Stimulated activated CD4-positive, alpha-beta T cell treated with anti-CD3 and anti-CD28 coated beads, Interleukin-4, amount 100 ng/mL, for 24 hours (primary cell): ENCODE measurements at places on chromosomes 3 and 15.

GRCh38 chr3:192833177-192833890, 84.3 kb downstream of the MB21D2 start:
- no peak for DNase-seq

DNA sequence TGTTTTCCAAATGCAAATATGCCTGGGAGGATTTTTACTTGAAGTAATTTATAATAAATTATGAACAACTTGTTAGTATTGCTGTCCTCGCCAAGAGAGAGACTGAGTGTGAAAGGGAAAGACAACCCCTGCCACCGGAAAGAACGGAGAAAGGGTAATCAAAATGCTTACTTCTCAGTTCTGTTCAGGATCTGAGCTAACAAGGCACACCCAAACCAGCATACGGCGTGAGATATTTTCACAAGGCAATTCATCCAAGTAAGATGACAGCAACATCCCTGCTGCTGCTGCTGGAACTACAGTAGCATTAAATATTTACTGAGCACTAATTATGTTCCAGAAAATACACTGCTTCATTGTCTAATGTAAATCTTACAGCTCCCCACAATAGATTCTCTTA, 96.1 kb downstream of the KBTBD8 start:
- DNase-seq: no peak

- no peak for DNase-seq
These were observed 268.6 kb upstream of the NR2E3 start for GRCh38 chr15:71541746-71542145.

GRCh38 chr15:92033723-92034122, 180.2 kb downstream of the SLCO3A1 start:
- no peak for DNase-seq

DNA sequence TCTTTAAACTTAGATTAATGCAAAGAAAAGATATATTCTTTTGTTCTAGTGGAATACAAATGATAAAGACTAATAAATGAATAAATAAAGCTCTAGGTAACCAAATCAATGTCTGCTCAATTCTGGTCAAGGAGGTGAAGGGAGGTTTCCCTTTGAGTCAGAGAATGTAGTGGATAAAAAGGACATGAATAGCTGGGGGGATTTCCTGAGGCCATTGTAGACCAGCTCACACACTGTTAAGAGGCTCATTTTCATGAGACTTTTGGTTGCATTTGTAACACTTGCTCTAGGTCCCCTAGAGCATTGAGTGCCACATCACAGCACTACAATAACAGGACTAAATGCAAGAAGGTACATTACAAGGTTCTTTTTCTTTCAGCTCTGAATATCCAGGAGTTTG, 170.7 kb downstream of the TIGIT start:
- no peak for DNase-seq

- peak; percentile 47 for DNase-seq
These were observed 38.4 kb upstream of the FURIN start for GRCh38 chr15:90829942-90830440.

DNA sequence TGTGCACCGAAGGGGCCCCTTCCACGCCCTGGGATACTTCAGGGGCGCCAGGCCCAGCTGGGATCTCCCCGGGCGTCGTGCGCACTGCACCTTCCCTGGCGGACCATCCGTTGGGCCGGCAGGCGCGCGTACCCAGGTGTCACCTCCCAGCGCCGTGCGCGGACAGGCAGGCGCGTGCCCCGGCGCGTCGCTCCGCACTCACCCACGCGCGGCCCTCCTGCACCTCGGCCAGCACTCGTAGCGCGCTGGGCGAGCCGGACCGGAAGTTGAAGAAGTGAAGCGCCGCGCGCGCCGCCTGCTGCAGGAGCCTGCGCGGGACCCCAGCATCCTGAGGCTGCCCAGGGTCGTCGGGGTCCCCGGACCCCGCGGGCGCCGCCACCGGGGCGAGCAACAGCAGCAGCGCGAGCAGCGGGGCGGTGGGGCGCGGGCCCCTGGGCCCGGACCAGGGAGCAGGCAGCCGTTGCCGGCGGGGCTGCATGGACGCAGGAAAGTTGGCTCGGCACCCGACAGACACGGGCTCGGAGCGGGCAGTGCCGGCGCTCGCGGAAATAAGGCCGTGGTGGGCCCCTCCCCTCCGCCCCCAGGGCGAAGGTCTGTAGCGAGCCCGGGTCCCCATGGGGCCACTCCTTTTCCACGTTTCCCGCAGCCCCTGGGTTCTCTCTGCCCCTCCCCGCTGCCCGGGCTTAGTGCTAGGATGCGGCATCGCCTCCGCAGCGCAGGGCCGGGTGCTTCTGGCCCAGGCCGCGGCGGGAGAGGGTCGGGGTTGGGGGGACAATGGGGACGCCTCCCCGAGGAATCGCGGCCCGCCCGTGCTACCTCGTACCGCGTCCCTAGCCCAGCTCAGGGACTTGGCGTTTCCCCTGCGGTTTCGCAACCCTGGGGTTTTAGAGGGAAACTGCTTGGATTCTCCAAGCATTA, at the start of gene RARRES1:
Gene RARRES1, minus strand, starts transcription at position 520 of the 918 bp plus-strand sequence. Its CDS starts 42 bp downstream, at position 478.
- DNase-seq: peak; percentile 36

- no peak for DNase-seq
These were observed 24.5 kb upstream of the PLA2G4D start for GRCh38 chr15:42118650-42119445.

GRCh38 chr3:131174752-131175151, 148.1 kb downstream of the NEK11 start:
- DNase-seq: peak; percentile 5

DNA sequence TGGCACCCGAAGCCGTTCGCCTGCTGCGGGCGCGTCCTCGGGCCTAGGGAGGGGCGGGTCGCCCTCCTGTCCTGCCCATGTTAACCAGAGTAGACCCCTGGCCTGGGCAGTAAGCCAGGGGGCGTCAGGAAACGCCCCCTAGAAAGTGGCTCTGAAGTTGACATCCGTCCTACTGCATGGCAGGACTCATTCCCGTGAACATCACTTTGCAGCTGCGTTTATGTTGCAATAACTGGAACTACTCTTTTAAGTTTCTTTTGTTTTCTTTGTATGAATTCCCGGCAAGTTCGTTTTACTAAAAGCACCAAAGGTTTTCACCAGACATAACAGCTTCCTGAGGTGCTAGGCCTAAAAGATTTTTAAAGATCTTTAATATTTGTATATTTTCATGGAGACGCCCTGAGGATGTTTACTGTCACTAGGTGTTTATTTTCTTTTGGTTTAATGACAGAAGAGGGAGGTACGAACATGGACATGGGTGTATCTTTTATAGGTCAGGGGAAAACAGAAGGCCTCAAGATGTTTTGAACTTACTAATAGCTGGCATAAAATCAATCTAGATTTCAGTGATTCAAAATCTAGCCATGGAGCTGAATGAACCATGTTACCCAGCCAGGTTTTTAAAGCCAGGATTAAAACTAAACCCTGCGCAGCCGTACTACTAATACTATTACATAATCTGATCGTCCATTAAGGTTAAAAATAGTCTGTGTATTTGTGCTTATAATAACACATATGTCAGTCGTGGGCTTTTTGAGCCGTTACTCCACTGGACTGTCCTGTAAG, 1.0 kb downstream of the C15orf61 start:
- no peak for DNase-seq

- DNase-seq: no peak
These were observed 32.9 kb downstream of the AMOTL2 start for GRCh38 chr3:134341389-134341788.

- DNase-seq: no peak
These were observed 27.8 kb upstream of the UBL7 start for GRCh38 chr15:74488776-74489175.

DNA sequence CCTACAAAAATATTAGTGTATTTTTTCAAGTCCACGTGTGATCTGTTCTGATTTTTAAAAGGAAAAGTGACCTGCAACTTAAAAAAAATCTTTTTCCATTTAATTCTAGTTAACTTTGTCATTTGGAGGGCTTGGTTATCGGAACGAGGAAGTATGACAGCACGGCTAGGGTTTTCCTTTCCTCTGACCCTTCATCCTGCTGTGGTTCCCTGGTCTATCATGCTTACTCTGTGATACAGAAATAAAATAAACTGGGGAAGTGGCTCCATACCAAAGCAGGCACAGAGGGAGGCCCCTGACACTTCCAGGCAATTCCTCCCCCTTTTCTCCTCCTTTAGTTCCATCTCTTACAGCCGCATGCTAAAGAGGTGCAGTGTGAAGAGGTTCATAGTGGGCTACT, 491.3 kb downstream of the EDEM1 start:
- DNase-seq: no peak

DNA sequence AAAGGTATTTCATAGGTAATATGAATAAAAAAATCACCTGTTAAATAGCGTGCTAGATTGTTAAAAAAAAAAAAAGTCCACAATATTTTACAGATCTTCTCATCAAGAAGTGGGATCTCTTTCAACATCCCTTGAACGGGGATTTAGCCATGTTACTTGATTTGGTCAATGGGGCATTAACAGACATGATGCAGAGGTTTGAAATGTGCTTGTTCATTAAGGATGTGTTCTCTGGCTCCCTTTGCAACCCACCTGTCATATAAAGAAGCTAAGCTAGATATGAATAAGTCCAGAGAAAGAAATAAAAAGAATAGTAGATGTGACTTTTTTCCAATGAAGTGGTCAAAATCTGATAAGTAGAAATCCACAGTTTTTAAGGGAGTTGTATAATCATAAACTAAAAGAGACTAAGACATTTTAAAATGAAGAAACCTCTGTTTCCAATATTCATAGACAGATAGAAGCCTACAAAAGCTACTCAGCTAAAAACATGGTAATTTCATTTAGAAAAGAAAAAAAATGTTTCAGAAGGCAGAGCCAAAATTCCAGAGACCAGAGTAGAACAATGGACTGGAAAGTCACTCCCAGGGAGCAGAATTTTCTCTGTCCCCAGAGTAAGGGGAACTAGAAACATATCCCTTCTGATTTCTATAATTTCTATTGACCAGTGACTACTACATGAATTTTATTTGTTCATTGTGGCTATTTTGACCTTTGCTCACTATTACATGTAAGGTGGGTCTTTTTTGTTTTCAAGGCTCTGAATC, 79.2 kb downstream of the PLSCR2 start:
- no peak for DNase-seq

GRCh38 chr15:62306851-62307504, 141.9 kb upstream of the C2CD4B start:
- DNase-seq: peak; percentile 7

GRCh38 chr3:163785693-163786092, 1292.6 kb downstream of the SI start:
- DNase-seq: no peak

DNA sequence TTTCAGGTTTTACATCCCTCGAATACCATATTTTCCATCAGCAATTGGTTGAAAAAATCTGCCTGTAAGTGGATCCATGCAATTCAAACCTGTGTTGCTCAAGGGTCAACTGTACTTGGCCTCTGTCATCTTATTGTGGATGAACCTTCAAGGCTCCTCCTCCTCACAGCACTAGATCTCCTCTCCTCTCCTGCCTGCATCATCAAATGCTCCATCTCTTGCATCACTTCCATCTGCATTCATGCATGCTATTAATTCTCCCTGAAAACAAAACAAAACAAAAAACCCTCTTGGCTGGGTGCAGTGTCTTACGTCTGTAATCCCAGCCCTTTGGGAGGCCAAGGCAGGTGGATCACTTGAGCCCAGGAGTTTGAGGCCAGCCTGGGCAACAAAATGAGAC, 10.1 kb downstream of the BCL2L10 start:
- DNase-seq: no peak

- DNase-seq: no peak
These were observed 4.5 kb upstream of the SEMA3B start for GRCh38 chr3:50264383-50264963.

DNA sequence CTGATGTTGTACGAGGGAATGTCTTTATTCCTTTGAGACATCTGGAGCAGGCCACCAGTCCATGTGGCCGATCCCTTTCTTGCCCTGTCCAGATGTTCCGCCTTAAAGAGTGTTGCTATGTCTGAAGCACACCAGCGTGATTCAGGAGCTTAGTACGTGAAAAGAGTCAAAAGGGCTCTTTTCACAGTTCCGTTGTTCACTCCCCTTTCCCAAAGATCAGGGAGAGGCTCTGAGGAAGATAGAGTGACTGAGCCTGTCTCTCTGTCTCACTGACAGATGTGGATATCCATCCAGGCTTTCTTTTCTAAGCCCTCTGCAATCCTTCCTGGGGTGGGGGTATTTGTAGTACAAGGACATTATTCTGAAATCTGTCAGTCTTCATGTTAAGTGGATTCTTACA, 262.5 kb upstream of the LRTM1 start:
- DNase-seq: no peak
